ENCODE measurements at places on chromosomes 7 and 10. TPM values are rescaled to one million over a fixed set of nuclear protein-coding genes. Genes with fewer than 3 reads are reported as not detected.

GIMAP6 gene
- total RNA-seq, result not detected

LLCFC1 gene
- total RNA-seq, result not detected

DNA sequence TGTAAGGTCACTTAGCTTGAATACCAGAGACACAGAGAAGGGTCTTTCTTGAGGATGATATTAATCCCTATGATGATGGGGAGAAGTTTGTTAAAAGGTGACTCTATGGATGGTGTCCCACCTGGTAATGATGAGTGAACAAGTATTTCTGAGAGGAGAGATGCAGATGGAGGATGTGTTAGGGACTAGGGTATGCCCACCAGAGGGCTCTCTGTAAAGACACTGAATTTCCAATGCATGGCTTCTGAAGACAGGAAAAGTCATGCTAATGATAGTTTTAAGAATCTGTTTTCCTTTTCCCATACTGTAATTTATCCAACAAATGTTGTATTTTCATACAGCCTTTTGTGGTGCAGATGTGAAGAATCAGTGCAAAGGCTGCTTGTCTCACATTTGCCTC lies 1250.9 kb upstream of the CELF2 start:
- DNase-seq, result no peak

- no peak for DNase-seq
These were observed 144.4 kb downstream of the MAPK8 start for GRCh38 chr10:48450741-48451466.

- no peak for DNase-seq
These were observed 393.2 kb upstream of the PODXL start for GRCh38 chr7:131949659-131950058.

GRCh38 chr7:9149499-9150082 lies 716.2 kb downstream of the NXPH1 start:
- no peak for DNase-seq

DNA sequence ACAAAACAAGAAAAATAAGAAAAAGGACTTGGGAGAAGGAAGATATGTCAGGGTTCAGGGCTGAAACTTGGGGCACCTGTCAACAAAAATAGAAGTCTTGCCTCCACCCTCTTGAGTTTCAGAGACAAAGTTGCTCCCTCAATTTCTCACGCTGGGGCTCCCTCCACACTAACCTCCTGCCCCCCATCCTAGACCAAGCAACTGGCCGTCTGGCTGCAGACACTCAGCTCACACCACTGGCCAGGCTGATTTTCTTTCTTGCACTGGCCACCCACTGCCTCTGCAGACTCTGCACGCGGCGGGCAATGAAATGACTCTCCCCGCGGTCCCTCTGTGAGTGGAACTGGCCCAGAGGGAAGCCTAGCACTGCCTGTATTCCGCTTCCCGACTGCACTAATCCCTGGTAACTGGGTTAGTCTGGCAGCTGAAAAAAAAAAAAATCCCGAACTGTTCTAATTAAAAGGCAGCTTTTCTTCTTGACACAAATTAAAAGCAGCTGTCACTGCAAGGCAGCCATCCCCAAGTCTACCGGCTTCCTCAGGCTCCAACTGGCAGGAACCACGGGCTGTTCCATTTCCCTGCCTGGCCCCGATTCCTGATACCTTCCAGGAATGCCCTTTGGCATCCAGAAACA lies 83.5 kb downstream of the SPDYE5 start:
- DNase-seq, result no peak

GRCh38 chr7:26958834-26959233 lies 94.4 kb upstream of the SKAP2 start:
- DNase-seq, result no peak
